ENCODE measurements at places on chromosomes 4 and X. TPM values are rescaled to one million over a fixed set of nuclear protein-coding genes. Genes with fewer than 3 reads are reported as not detected.
A peak's percentile ranks its signal among the peaks of the same experiment; 100 is the strongest.

IL2 gene
- not detected for polyA plus RNA-seq

DNA sequence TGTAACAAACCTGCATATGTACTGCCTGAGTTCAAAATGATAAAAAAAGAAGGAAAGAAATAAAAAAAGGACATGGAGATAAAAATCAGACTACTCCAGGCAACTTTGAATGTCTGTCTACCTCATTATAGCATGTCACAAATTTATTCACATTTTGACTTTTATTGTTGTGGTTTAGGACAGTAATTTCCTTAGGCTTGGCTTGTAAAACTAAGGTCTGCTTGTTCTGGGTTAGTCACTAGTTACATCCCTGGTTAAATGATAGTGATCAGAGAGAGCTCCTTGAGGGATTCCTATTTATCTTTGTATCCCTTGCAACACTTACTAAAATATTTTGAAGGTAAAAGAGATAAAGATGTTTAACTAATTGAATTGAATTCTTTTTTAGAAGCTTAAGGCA, 42.5 kb upstream of the ITM2A start:
- DNase-seq, result no peak

RAB9B gene
- polyA plus RNA-seq, result 0.76 TPM

DNA sequence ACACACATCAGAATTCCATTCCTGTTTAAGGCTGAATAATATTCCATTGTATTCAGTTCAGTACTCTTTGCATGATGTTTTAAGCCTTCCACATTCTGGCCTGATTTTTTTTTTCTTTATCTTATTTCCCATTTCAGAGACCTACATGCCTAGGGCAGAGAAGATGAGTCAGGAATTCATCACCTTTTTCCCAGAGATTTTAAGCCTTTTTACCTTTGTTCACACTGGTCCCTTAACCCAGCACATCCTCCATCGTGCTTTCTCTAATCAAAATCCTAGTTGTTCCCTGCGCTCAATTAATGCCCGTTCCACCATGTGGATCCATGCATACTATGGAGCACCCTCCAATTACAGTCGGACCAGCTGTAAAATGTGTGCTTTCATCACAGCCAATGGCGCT, 245.1 kb downstream of the DHX15 start:
- no peak for DNase-seq

DNA sequence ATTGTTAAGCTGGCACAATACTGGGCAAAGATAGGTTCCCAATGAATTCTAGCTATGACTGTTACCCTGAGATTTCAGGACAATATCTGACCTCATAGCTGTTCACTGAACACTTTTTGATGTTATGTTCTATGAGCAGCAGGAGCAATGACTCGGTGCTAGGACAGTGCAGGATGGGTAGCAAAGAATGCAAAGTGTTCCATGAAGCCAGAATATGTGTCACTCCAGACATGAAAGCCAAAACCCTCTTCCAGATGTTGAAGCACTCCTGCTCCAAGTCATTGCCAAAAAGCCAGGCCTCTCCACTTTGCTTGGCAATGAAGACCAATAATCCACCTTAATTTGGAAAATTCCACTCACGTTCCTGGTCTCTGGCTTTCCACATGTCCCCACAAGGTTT, 300.9 kb upstream of the CPEB2 start:
- DNase-seq, result peak; percentile 31

- peak; percentile 83 for DNase-seq
Measured at GRCh38 chr4:52751487-52751911, 274 bp upstream of the ERVMER34-1 start.

SMC1A gene
- polyA plus RNA-seq, result 6.7 TPM

BDH2 gene
- polyA plus RNA-seq, result 60.2 TPM

DNA sequence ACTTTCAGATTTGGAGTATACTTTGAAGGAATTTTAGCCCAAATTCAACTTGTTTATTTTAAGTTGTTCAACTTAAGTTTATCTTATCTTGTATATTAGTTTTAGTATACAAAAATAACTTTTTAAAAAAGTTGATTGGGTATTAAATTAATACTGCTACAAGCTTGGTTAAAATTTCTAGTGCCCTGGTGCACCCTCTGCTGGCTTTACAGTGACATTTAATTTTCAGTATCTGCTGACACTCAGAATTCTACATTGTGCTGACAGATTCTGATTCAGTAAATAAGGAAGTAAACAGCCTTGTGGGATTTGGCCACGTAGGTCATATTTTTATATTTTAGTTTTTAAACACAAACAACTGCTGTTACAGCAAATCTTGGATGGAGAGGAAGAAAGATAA, 2.9 kb downstream of the EDA start:
- peak; percentile 52 for DNase-seq

FGF2 gene
- polyA plus RNA-seq, result 2.6 TPM

STOX2 gene
- 3.4 TPM for polyA plus RNA-seq

- no peak for DNase-seq
Measured at GRCh38 chrX:45024501-45024900, 151.5 kb downstream of the KDM6A start.

DNA sequence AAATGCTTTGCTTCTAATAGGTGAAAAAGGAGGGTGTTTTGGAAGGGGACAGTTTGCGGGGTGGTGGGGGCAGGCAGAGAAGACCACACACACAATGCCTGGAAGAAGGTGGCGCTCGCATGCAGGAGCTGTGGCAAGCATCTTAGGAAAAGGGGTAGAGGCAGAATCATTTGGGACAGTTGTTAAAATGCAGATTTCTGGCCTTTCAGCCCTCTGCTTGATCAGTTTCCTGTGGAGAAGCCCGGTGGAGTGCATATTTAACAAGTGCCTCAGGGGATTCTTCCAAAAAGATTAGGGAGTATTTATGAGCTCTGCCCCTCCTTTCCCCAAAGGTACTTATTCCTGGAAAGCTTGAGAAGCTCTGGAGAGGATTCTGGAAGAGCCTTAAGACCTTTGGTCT, 4.8 kb downstream of the NOCT start:
- DNase-seq, result no peak

- DNase-seq, result no peak
Measured at GRCh38 chr4:110532901-110533589, 57.1 kb downstream of the ENPEP start.

CTAG1A gene
- polyA plus RNA-seq, result not detected

DNA sequence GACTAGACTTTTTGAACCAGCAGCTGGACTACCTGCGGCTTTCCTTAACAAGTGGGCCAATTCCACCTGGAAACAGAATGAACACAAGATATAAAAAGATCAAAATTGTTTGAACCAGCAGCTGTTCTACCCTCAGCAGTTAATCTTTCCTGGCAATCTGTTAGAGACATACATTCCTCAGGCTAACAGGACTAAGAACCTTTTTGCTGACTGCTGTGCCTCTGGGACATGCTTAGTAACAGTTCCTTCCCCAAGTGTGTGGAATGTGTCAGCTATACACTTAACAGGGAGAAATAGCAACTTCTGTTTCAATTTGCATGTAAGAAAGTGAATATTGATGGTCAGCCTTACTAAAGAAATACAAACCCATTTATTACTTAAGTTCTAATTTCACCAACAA, 554.4 kb downstream of the ARAP2 start:
- no peak for DNase-seq

NAP1L3 gene
- polyA plus RNA-seq, result 0.87 TPM

ALB gene
- 0.48 TPM for polyA plus RNA-seq

PCDH7 gene
- 9.1 TPM for polyA plus RNA-seq

- peak; percentile 70 for DNase-seq
Measured at GRCh38 chr4:72701987-72702819, 133.2 kb upstream of the ADAMTS3 start.

DNA sequence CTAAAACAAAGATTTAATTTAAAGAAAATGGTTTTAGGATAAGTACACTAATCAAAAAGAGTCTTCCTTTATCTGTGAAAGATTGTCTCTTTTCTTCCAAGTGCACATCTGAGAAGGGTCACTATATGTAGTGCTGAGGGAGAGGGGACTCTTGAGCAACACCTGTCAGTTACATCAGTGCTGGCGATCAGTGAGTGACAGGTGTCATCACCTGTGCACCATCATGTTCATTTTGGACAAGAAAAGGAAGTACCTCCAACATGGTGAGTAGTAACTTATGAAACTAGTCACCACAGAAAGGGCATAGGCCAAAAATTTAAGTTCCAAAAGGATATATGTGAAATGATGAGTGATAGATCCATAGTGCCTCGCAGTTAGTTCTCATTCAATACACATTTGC, 55.7 kb downstream of the MCUB start:
- no peak for DNase-seq

GRCh38 chrX:117570160-117570559, 546.5 kb downstream of the KLHL13 start:
- no peak for DNase-seq

REPS2 gene
- polyA plus RNA-seq, result 11.3 TPM

GSPT2 gene
- polyA plus RNA-seq, result 2.9 TPM

GRCh38 chrX:9746148-9746888, 19.3 kb downstream of the GPR143 start:
- peak; percentile 11 for DNase-seq

SRPX gene
- polyA plus RNA-seq, result 33.1 TPM

MAGEB1 gene
- not detected for polyA plus RNA-seq

DNA sequence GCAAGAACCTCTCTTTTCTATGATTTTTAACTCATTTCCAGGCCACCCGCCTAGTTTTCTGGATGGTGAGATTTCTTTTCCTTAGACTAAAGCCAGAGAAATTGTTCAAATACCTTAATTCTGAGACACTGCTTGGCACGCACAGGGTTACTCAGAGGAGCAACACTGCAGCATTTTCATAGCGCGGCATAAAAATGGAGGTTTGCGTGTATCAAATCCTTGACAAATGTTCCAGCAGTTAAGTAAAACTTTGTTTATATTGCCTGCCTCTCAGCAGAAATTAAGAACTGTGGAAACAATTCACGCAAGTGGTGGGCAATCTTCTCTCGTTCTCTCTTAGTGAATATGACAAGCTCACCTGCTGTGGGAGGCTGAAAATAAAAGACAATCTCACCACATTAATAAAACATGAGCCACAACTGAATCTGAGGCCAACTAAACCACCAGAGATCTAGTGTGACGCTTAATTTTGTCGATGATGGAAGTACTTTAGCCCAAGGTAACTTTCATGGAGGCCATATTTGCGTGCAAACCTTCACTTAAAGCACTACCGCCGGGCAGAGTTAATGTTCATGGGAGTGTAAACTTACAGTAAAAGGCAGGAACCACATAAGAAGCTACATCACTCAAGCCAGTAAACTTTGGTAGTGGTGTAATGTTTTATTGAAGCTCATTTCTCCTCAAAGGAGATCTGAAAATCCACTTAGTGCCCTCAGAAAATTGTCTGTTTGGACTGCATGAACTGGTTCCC, 894.8 kb upstream of the EPHA5 start:
- DNase-seq, result no peak

GPR34 gene
- polyA plus RNA-seq, result 6.2 TPM

NEIL3 gene
- 0.37 TPM for polyA plus RNA-seq

DNA sequence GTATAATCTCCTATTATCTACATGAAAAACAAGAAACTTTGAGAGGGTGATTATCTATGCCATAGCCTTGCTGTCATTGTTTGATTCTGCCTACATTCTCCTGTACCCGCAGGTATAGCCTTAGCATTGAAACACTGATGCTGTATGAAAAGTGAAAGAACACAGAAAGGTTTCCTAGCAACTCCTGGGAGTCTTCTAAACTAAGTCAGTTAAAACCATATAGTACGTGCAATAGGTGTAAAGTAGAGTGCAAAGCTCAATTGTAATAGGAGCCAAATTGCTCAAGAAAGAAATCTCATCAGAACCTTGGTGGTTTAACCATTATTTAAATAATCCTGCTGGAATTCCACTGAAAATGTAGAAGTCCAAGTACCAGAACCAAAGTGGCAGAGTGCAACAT, 489.7 kb downstream of the PCDH10 start:
- peak; percentile 16 for DNase-seq

GRCh38 chr4:55722132-55722531, 86.0 kb upstream of the NMU start:
- DNase-seq, result peak; percentile 22

UBA1 gene
- 63.4 TPM for polyA plus RNA-seq

GRCh38 chrX:153448556-153449367, 2.9 kb upstream of the TREX2 start:
- no peak for DNase-seq

SLIT2 gene
- 2.6 TPM for polyA plus RNA-seq

ZNF732 gene
- polyA plus RNA-seq, result not detected

FAM149A gene
- polyA plus RNA-seq, result 5.6 TPM

- DNase-seq, result no peak
Measured at GRCh38 chr4:72935462-72935861, 134.1 kb downstream of the COX18 start.

DNA sequence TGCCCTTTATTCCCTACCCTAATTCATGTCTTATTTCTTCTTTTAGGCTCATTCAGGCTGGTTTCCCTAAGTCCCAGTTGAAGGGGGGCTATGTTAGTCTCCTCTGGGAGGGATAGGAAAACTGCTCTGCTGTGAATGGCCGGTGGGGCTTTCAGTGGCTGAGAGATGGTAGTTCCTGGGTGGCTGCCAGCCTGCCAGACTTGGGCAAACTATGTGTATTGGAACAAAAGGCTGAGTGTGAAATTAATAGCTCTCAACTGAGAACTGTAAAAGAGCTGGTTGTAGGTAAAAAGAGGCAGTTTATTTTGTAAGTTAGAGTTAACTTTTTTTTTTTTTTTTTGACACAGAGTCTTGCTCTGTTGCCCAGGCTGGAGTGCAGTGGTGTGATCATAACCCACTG, 28.8 kb downstream of the ARHGAP10 start:
- peak; percentile 75 for DNase-seq

DNA sequence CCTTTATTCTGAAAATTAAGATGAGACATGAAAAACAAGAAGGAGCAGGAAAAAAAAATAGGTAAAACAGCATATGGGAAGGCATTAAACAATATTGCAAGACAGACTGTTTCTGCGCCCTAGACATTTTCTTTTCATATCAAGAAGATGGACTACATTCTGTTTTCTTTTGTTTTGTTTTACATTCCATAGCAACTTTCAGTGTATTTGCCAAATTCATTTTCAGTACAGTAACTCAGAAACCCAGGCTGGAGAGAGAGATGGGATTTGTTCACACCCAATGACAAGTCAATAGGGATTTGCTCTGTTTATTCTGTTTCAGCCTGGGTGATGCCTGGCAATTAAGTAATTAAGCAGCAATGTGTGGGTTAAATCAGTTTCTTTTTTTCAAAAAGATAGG, 892.8 kb upstream of the DIAPH2 start:
- no peak for DNase-seq

Measured in stomach (tissue), 19 donors.